ENCODE measurements at places on chromosomes 16 and 17.

- no peak for DNase-seq
Measured at GRCh38 chr16:88016964-88017363, 65.7 kb downstream of the BANP start.

DNA sequence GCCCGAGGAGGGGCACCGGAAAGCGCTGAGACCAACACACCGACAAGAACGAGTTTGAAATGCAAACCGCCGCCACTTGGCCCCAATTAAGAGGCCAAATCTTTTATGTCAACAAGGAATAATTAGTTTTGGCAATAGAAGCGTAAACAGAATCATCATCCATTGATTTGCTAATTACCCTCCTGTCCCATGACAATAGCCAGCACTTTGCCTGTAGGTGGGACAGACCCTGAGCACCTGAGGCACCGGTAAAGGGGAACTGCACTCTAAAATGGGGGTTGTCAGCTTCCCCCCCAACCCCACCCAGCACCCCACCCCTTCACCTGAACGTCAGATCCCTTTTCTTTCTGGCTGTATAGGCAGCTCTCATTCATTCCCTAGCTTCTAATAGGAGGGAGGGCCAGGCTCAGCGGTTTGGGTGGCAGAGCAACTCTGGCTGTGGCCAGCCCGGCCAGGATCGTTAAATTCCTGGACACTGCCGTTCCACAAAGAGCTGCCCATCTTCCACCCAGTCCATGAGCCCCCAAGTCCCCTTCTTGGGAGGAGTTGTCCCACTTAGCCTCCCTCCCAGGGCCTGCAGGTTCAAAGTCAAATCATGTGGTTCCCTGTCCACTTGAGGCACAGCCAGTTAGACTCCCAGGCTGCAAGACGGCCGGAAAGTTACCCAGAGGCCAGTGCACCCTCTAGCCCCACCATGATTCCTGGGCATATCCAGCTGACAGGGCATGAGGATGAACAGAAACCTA lies 45.8 kb downstream of the WNT3 start:
- DNase-seq = peak; percentile 59

GRCh38 chr17:2797226-2797625 lies 988 bp downstream of the RAP1GAP2 start:
- DNase-seq = no peak

- DNase-seq = no peak
Measured at GRCh38 chr17:77427391-77427991, 286.7 kb downstream of the SEC14L1 start.

DNA sequence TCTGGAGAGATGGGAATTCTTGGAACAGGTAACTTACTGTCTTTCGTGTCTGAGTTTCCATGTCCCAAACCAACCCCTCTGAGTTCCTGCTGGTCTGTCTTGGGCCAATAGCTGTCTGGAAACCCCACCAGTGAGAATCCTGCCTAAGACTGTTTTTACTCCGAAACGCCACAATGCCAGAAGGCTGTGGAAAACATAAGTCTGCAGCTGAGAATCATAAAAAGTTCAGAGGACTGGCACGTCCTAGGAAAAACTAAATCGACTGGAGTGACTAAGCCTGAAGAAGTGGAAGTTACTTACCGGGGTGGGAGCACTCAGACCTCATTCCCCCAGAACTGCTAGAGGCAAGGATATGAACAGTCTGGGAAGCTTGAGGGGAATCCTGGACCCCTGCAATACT lies 13.3 kb downstream of the LRRC75A start:
- DNase-seq = no peak

DNA sequence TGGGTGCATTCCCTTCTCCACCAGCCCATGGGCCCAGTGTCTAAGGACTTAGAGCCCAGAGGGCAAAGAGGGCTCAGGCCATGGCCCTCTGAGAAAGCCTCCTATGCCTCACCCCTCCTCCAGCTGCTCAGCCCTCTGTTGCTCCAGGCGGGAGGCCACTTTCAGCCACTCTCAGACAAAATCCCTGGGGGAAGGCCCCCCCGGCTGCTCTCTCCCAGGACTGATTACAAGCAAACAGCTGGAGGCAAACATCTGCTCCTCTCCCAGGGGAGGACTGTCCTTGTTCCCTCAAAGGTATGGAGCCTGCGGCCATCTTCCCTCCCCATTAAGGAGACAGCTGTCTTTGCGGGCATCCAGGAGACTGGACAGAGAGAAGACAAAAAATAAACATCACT lies 54.9 kb upstream of the DLX4 start:
- DNase-seq = peak; percentile 21

- DNase-seq = no peak
Measured at GRCh38 chr17:38864636-38865398, 5.0 kb upstream of the LASP1 start.

- no peak for DNase-seq
Measured at GRCh38 chr16:57069053-57069452, 23.3 kb upstream of the CPNE2 start.

DNA sequence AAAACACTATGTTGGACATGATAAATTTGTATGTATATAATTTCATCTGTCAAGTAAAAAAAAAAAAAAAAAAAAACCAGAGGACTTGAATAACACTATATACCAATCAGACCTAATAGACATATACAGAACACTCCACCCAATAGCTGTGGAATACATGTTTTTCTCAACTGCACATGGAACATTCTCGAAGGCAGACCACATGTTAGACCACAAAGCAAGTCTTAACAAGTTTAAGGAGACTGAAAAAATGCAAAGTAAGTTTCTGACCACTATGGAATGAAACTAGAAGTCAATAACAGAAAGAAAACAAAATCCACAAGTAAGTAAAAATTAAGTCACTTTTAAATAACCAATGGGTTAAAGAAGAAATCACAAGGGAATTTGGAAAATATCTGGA lies 8.4 kb upstream of the CNTNAP4 start:
- DNase-seq = no peak

- no peak for DNase-seq
Measured at GRCh38 chr16:15055141-15056053, 477 bp downstream of the NTAN1 start.

DNA sequence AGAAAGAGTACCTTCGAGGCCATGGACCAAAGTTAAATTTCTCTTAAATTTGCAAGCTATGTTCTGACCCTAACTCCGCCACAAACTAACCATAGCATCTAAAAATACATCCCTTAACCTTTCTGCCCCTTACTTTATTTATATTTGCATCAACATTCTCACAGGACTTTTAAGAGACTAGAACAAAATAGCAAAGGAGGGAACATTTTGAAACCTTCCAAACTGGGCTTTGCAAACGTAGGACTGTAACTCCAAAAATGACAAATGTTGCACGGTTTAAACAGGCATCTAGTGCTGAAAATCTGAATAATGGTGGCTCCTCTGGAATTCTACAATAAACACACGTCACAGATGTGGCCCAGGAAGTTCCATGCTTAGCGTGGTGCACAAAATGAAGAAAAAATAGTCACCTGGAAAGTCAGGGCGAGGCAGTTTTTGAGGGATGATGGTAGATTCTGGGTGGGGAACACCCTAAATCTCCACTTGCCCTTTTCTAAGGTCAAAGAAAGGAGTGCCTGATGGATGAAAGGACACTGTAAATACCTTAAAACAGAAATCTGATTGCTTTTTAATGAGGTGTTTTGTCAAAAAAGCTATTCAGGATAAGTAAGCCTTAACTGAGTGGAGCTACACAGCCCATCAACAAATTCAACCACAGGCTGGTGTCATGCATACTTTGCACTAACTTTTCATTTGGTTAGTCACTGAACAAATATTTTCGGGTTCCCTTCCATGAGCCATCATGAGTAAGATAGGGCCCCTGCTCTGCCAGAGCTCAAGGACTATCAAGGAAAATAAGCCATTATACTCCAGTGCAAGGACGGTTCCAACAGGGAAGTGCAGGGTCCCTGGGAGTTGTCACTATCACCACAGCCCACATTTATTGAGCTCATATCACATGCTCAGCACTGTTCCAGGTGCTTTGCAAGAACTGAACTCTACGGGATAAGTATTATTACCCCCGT lies 21.2 kb downstream of the ARHGAP17 start:
- DNase-seq = no peak

- no peak for DNase-seq
Measured at GRCh38 chr17:21001111-21001812, 41.5 kb downstream of the USP22 start.

- no peak for DNase-seq
Measured at GRCh38 chr17:52105591-52105990, 52.9 kb downstream of the CA10 start.

DNA sequence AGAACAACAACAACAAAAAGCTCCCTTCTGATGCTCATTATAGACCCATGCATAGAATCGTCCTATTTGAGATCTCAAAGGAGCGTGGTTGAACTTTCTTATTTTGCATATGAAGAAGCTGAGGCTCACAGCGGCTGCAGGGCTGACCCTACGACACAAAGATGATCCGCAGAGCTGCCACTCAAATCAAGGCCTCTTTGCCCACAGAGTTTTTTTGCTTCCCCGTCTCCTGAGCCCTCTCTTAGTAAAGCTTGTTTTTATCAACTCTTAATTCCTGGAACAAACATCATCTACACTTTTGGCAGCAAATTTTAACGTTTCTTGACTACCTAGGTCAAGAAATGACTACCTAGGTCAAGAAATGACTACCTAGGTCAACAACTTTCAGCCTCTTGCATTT lies 73.7 kb downstream of the C16orf95 start:
- no peak for DNase-seq

DNA sequence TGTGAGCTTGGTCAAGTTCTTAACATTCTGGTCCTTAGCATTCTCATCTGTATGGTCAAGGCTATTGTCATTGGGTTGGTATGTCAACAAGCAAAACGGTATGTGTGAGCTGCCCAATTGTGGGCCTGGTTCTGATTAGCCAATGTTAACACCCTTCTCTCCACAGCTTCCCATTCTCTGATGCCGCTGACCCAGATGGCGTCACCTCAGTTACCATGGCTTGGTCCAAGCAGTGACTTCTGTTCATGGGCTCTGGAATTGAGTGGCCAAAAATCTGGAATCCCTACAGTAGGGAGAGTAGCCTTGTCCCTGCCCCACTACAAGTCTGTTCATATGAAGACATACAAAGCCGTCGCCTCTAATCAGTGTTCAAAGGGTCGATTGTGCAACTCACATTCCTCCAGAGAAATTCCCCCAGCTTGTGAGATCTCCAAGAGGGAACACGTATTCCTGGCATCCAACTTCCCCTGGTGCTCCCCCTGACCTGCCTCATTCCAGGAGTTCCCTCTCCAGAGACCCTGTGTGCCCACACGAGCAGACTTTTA lies 15.8 kb downstream of the TMEM98 start:
- DNase-seq = no peak

- DNase-seq = no peak
Measured at GRCh38 chr16:57007530-57007929, 18.2 kb downstream of the NLRC5 start.

DNA sequence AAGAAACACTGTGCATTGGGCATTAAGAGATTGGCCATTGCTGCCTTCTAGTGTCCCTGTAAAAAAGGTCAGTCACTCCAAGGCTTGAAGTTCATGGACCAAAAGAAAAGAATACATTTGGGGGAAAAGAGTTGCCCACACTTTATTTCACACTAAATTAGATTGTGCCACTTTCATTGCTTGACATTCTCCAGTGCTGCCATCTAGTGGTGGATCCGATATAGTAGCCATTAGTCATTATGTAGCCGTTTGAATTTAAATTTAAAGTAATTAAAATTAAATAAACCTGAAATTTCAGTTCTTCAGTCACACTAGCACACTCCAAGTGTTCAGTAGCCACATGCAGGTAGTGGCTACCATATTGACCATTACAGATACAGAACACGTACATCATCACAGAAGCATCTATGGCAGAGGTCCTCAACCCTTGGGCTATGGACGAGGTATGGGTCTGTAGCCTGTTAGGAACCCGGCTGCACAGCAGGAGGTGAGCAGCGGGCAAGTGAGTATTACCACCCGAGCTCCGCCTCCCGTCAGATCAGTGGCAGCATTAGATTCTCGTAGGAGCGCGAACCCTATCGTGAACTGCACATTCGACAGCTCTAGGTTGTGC lies 21.9 kb upstream of the CDH5 start:
- DNase-seq = no peak

DNA sequence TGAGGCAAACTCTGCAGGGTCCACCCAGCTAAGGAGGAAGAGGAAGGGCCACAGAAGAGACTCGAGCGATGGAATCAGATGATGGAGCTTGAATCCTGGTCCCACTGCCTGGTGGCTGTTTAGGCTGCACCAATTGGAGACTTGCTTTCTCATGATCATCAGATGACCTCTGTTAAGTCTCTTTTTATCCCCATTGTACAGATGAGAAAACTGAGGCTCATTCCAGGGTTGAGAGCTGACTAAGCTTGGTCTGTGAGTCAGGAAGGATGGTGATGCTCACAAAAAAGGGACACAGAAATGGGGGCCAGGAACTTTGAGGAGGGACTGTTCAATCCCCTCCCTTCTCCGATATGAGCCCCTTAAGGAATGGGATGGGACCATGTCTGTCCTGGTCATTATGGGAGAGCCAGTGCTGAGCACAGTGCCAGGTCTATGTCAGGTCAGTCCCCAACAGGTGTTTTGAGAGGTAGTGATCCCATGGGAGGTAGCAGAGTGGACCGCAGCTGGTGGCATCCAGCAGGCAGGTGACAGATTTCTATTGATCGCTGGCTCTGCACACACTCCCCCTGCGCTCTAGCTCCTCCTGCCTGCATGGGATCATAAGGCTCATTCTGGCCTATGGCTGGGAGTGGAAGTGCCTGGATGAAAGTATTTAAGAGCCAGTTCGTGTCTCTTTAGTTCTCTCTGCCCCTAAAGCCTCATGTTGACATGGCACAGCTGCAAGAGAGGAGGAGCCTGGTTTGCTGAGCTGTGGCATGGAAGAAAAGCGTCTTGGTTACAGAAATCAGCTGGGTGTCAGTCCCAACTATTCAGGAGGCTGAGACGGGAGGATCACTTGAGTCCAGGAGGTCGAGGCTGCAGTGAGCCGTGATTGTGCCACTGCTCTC lies 27.2 kb downstream of the SNX20 start:
- DNase-seq = no peak

DNA sequence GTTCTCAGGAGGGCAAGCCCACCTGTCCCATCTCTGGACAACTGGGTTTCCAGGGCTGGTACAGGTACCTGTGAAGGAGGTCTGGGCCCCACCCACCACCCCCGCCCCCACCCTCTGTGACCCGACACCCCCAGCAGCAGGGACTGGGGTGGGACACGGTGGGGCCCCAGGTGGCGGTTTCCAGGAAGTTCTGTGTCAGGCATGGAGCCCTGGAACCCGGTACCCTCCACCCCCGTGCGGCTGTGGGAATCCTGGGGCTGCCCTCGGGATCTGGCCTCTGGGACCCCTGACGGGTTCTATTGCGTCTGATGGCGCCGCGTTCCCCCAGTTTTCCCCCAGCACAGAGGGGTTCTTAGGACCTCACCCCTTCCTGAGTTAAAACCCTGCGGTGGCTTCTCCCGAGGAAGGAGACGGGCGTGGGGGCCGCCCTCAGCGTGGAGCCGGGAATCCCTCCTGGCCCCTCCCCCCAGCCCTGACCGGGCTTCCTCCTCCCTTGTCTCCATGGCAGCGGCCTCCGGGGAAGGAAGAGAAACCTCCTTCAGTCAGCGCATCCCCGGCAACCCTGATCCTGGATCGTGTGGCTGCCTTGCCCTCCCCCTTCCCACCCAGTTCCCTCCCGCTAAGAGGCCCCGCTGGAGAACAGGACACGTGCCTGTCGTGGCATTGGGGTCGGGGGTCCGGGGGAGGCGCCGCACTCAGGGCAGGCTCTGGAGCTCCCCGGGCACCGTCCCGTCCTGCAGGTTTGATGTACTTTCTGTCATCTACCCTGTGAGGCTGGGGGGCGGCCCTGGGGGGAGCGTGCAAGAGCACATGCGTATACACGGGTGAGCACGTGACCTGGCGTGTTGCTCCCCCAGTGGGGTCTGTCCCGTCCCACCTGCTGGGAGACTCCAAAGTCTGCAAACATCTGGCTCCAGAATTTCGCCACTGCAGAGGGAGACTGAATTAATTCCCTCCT lies 30.3 kb downstream of the CACNA1H start:
- DNase-seq = no peak

GRCh38 chr16:3004319-3004718 lies 8.4 kb upstream of the CLDN9 start:
- peak; percentile 25 for DNase-seq

Measured in NCI-H2081 (cell line).